ENCODE measurements at places on chromosomes 2 and 18.

DNA sequence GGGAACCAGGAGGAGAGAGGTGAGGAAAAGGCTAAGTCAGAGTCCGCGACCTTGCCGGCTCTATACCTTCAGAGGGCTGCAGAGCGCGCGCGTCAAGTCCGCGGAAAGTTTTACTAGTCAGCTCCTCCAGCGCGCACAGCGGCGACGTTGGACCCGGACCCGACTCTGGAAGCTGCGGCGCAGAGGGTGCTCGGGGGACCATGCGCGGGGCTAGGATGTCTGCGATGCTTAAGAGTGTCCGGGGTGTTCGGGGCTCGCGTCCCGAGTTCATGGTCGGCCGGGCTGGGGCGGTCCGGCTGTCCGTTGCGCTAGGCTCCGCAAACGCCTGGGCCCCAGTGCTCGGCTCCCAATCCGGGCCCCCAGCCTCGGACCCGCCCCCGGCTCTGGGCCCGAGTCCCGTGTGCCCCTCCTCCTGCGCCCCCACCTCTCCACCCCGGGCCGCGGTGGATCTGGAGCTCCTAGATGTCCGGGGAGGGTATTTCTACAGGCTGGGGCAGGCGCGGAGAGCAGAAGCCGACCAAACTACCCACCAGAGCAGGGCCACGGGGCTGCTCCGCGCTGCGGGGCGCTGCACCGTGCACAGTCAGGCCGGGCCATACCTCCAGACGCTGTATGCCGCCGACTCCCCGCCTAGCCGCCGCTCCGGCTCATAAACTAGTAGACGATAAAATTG is at the start of gene LBX2:
Gene LBX2, minus strand, starts transcription at position 337 of the 673 bp plus-strand sequence. Its CDS starts 66 bp downstream, at position 271.
- peak; percentile 45 for DNase-seq

DNA sequence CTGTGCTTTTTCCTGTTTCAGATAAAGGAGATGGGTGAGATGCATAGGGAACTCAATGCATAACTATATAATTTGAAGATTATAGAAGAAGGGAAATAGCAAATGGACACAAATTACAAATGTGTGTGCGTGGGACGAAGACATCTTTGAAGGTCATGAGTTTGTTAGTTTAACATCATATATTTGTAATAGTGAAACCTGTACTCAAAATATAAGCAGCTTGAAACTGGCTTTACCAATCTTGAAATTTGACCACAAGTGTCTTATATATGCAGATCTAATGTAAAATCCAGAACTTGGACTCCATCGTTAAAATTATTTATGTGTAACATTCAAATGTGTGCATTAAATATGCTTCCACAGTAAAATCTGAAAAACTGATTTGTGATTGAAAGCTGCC is 16.4 kb upstream of the MSH2 start:
- DNase-seq = no peak

DNA sequence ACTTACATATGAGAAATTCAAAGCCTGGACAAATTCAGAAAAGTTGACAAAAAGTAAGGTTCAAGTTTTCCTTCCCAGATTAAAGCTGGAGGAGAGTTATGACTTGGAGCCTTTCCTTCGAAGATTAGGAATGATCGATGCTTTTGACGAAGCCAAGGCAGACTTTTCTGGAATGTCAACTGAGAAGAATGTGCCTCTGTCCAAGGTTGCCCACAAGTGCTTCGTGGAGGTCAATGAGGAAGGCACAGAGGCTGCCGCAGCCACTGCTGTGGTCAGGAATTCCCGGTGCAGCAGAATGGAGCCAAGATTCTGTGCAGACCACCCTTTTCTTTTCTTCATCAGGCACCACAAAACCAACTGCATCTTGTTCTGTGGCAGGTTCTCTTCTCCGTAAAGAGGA is 17.0 kb downstream of the SERPINB8 start:
- DNase-seq = no peak

GRCh38 chr2:1802469-1803216 is 58.3 kb upstream of the PXDN start:
- DNase-seq = no peak

GRCh38 chr18:36130039-36130831 is 536 bp downstream of the ELP2 start:
- DNase-seq = no peak

DNA sequence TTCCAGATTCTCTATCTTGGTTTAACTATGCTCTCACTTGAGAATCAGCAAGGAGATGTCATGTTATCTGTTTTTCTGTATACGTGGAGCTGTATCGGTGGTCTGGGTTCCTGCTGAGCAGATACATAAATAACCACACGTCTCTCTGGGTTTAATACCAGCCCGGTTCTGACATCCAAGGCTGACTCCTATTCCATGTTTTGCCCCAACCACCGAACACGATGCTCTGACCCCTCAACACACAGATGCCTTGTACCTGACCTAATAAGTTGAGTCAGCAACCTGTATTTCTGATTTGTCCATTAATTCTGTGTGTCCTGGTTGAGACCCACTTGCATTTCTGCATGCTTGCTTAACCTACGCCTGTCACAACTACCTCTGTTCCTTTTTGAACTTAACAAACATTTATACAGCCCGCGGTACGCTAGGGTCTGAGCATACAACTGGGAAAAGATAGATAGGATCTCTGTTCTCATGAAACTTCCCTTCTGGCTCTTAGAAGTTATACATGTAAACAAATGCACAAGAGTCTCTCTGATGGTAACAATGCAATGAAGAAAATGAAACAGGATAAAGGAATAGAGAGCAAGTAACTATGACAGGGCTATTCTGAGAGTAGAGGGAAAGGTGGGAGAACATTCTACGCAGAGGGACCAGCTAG is 480.4 kb downstream of the PARD3B start:
- peak; percentile 68 for DNase-seq

GRCh38 chr2:176114120-176114929 is 2.3 kb upstream of the HOXD10 start:
- no peak for DNase-seq

DNA sequence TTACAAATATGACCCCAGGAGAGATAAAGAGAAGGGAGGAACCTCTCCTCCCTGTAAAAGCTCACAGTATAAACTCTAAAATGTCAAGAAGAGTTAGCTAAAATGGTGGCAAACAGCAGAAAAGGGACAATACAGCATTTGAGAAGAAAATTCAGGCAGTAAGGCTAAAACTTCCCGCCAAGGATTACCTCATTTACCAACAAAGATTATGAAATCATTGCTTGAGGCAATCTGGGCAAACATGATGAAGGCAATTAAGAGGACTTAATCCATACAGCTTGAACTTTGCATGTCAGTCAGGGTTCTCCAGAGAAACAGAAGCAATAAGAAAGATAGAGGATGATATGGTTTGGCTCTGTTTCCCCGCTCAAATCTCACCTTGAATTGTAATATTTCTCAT is 81.4 kb downstream of the CMPK2 start:
- no peak for DNase-seq

GRCh38 chr2:236971131-236971821 is 114.4 kb upstream of the COPS8 start:
- DNase-seq = no peak

DNA sequence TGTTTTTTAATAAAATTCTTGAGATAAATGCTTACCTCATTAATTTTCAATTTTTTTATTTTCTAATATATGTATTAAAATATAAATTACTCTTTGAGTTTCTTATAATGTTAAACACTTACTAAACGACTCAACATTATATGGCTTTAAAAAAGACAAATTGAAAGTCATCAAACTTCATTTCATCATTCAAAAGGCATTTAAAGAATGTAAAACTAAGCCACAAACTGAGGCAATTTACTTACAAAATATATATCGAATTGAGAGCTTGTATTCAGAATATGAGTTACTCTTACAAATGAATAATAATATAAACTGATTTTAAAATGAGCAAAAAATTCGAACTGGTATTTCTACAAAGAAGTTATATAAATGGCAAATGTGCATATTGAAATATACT is 1262.2 kb upstream of the PIK3C3 start:
- no peak for DNase-seq

DNA sequence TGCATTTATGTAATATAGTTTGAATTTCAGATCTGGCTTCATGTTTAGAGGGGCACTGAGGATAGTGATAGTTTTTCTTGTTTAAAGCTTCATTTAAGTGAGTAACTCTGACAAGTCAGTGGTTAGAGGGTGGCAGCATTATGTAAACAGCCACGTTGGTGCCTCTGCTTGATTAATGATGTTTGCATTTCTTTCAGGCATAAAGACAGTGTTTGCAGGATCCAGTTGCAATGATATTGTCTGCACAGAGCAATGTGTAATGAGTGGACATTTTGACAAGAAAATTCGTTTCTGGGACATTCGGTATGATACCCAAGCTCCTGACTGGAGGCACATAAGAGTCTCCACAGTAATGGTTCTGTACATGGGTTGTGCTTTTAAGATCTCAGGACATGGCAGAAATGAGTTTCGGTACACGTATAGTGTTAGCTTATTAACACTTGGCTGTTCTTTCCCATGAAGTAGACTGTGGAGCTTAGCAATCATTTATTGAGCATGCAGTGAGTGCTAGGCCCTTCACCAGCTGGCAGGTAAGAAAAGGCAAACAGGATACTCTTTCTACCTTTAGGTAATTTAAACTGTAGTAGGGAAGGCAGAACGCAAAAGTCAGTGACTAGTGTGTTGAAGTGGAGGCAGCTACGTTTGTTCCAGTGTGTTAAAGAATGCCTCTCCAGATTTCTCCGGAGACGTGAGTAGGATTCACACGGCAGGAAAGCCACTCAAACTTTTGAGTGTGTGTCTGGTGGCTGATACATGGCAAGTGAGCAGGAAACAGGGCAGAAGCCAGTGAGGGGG is 17.4 kb upstream of the SAG start:
- peak; percentile 27 for DNase-seq

DNA sequence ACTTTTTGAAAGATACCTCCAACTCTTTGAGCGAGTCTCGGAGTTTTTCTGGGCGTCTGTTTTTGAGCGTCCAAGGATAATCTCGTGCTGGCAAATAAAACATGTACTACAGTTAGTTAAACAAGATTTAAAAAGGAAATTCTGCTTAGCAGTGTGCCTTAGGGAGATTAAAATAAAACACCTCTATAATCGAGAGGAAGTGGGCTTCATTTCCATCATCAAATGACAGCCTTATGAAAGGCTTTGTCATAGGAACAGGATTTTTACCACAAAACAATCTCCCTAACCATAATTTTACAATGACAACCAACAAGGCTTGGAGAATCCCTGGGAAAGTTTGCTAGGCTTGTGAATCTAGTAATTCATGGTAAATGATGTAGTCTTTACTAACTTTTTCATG is 103.4 kb downstream of the WDPCP start:
- no peak for DNase-seq

- peak; percentile 85 for DNase-seq
Measured at GRCh38 chr2:66494708-66495107, 59.8 kb downstream of the MEIS1 start.

- DNase-seq = no peak
Measured at GRCh38 chr2:31088504-31089195, 49.6 kb downstream of the GALNT14 start.

- no peak for DNase-seq
Measured at GRCh38 chr2:112087346-112088020, 32.4 kb downstream of the TMEM87B start.

GRCh38 chr2:20957788-20958525 is 85.9 kb downstream of the APOB start:
- no peak for DNase-seq

- no peak for DNase-seq
Measured at GRCh38 chr2:194445226-194445625, 1211.8 kb upstream of the SLC39A10 start.

DNA sequence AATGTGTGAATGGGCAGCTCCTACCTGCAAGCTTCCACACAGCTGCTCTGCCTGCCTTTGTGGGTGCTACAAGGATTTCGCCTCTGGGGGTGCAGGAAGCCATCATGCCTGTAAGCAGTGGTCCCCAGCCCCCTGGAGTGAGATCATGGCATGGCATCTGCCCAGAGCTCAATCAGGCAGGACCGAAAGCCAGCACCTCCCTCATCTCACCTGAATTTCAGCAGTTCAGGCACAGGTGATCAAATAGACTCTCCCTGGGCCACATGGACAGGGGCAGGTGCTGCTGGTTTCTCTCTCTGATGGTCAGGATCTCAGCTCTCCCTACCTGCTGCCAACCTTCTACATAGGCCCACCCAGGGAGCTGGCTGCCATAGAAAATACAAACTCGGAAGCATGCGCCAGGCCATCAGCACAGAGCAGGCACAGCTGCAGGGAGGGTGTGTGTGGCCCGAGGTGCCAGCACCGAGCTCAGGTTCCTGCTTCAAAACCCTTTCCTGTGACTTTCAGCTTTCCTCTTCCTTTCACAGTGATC is 133.2 kb upstream of the ID2 start:
- DNase-seq = no peak

DNA sequence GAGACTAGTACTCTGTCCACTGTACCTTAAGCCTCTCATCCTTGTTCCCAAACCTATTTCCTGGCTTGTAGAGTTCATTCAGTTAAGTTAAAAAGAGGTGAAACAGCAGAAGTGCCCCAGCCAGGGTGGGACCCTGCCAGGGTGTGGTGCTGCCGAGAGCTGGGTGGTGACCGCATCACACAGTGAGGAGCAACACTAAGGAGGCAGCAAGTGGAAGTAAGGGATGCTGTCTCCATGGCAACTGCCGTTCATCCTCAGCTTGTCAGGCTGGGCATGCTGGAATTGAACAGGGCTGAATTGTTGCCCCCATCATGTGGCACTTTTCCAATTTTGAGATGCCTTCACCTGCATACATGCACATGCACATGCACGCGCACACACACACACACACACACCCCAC is 77.0 kb downstream of the VSNL1 start:
- DNase-seq = no peak

GRCh38 chr2:178891959-178892485 is 84.8 kb upstream of the TTN start:
- no peak for DNase-seq

GRCh38 chr2:120037995-120038541 is 25.2 kb downstream of the EPB41L5 start:
- no peak for DNase-seq

GRCh38 chr2:33013684-33014110 is 66.9 kb downstream of the LTBP1 start:
- DNase-seq = peak; percentile 51

GRCh38 chr2:206464597-206464996 is 21.3 kb downstream of the ADAM23 start:
- DNase-seq = no peak

DNA sequence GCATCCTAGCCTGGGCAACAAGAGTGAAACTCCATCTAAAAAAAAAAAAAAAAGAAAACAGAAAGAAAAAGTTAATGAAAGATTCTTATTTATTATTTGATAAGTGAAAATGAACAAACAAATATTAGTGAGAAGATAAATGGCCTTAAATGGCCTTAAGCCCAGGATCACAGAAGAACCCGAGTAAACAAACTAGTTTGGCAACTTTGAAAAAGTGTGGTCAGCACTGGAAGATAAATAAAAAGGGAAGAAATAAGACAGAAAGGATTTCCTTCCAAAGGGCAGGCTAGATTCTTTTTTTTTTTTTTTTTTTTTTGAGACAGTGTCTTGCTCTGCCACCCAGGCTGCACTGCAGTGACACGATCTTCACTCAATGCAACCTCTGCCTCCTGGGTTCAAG is 692.4 kb downstream of the CPS1 start:
- no peak for DNase-seq

- DNase-seq = peak; percentile 82
Measured at GRCh38 chr2:45946023-45946422, 294.5 kb downstream of the PRKCE start.

GRCh38 chr2:204449977-204450376 is 95.3 kb upstream of the PARD3B start:
- DNase-seq = no peak

All from mesenchymal stem cell (in vitro differentiated cells and primary cell).